Left cardiac atrium (tissue), 4 donors: ENCODE measurements at places on chromosomes 3 and 15. TPM values are rescaled to one million over a fixed set of nuclear protein-coding genes. Genes with fewer than 3 reads are reported as not detected.
A peak's percentile ranks its signal among the peaks of the same experiment; 100 is the strongest.

DNA sequence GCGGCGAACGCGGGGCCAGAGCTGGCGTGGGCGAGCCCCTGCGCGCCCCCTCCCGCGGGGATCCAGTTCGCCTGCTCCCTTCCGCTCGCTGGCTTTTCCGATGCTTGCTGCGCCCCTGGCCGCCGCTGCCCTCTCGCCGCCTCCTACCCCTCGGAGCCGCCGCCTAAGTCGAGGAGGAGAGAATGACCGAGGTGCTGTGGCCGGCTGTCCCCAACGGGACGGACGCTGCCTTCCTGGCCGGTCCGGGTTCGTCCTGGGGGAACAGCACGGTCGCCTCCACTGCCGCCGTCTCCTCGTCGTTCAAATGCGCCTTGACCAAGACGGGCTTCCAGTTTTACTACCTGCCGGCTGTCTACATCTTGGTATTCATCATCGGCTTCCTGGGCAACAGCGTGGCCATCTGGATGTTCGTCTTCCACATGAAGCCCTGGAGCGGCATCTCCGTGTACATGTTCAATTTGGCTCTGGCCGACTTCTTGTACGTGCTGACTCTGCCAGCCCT is 721 bp downstream of the P2RY1 start:
- no peak for DNase-seq

- DNase-seq: no peak
Measured at GRCh38 chr3:185613016-185613415, 26.9 kb downstream of the SENP2 start.

- DNase-seq: peak; percentile 53
Measured at GRCh38 chr3:194598771-194599557, 34.3 kb downstream of the TMEM44 start.

GRCh38 chr3:140552898-140553297 is 125.0 kb upstream of the TRIM42 start:
- DNase-seq: no peak

- DNase-seq: no peak
Measured at GRCh38 chr15:33064878-33065277, 129.6 kb downstream of the FMN1 start.

DNA sequence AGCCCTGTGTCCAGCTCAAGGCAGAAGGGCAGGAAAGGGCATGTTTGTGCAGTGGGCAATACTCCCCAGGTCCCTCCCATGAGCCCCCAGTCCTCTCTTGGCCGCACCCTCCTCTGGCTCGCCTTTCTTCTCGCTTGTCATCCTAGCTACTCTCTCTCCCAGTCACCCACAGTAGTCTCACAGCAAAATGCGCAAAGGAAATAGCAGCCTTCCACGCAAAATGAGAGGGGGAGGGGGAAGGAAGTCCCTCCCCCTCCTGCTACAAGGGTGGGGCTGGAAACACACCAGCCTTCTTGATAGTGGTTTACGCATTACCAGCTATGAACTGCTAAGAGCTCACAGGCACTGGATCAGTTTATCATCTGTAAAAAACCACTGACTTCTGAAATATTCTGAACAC is 83.8 kb downstream of the GADL1 start:
- peak; percentile 28 for DNase-seq

- DNase-seq: no peak
Measured at GRCh38 chr3:27657404-27657803, 64.7 kb downstream of the EOMES start.

DNA sequence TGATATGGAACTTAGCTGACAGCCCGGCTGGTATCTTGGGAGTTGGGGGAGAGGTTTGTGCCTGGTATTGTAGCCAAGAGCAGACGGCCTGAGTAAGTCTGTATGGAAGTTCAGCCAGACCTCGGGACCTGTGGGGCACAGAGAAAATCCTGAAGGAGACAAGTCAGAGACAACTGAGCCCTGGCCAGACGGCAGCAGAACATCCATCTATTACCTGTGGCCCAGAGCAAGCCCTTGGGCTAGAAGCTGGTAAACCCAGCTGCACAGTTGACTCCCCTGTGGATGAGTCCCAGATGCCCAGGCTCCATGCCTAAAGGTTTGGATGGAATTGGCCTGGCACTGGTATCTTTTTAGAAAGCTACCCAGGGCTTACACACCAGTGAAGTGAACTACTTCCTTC is 70.4 kb upstream of the DLG1 start:
- DNase-seq: no peak

DNA sequence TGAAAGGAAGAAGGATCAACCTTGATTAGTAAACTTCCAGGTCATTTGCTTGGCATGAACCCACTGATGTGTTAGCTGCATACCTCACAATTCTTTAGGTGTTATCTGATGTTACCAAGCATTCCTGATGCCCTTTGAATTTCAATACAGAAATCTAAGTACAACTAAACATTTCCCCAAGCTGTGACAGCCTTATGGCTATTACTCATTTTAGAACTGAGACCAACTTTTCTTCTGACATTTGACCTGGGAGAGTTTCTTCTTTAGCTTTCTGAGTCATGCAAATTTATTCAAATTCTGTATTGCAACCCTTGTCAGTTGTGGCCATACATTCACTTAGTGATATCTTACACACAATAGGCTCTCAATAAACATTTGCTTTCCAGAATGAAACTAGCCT is 124.3 kb downstream of the TIGIT start:
- no peak for DNase-seq

- DNase-seq: no peak
Measured at GRCh38 chr15:66779331-66780009, 77.4 kb downstream of the SMAD6 start.

GRCh38 chr3:190485830-190486532 is 27.9 kb upstream of the IL1RAP start:
- DNase-seq: no peak

- no peak for DNase-seq
Measured at GRCh38 chr3:73235768-73236167, 174.3 kb downstream of the EBLN2 start.

GRCh38 chr3:170529346-170529745 is 56.5 kb downstream of the SLC7A14 start:
- no peak for DNase-seq

- DNase-seq: no peak
Measured at GRCh38 chr3:94066506-94067500, 3.9 kb downstream of the NSUN3 start.

DNA sequence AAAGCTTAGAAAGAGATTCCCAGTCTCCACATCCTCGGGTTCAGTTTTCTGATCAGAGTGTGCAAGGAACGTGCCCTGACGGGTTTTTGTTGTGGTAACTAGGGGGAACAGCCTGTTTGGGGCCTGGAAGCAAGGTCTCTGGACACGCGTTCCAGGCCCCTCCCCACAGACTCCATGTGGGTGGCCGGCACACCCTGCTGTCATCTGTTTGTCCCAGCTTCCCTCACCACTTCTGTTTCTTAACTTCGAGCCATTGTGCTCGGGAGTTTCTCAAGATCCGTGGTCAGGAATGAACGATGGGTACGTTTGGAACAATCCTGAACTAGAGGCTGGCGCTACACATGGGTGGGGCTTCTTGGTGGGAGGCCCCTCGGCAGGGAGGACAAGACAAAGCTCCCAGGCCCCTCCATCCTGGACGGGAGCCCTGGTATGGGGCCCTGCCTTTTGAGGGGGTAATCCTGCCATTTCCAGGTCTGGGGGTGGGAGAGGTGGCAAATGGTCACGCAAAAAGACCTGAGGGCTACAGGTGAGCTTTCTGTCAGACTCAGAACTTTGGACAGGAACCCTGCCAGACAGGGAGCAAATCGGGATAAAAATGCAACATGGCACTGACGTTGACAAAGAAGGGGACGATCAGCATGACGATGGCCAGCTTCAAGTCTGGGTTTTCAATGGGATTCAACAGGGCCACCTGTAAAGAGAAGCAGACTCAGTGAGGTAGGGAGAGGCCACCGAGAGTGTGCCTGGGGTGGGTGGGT is 8.5 kb upstream of the MUSTN1 start:
- DNase-seq: no peak

GRCh38 chr15:87973501-87974215 is 282.9 kb downstream of the NTRK3 start:
- no peak for DNase-seq

- DNase-seq: peak; percentile 34
Measured at GRCh38 chr3:105906836-105907235, 38.0 kb upstream of the CBLB start.

GYG1 gene
- total RNA-seq: 104 TPM

KBTBD13 gene
- 5.2 TPM for total RNA-seq

MME gene
- total RNA-seq: 52.6 TPM

GABRR3 gene
- not detected for total RNA-seq

STRC gene
- 0.12 TPM for total RNA-seq

SPINK8 gene
- total RNA-seq: not detected

GOLGA6L22 gene
- total RNA-seq: not detected

GATA2 gene
- total RNA-seq: 23.8 TPM
